ENCODE measurements at places on chromosomes 4 and X.
A peak's percentile ranks its signal among the peaks of the same experiment; 100 is the strongest.

DNA sequence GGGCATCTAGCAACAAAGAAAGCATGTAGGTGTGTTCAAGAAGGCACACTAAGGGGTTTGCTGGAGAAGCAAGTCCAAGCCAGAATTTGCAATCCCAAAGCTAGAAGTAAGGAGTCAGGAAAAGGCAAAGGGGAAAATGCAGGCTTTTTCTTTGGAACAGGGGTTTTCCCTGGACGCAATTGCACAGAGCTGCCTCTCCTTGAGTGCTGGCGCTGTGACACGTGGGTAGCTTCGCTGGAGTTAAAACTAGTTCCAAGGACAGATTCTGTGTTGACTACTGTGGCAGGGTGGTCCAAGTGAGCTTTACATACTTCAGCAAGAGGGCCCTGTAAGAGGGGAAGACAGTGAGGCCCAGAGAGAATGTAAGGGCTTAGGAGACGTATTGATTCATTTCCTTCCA, 277.1 kb downstream of the ADGRA3 start:
- DNase-seq, result no peak

DNA sequence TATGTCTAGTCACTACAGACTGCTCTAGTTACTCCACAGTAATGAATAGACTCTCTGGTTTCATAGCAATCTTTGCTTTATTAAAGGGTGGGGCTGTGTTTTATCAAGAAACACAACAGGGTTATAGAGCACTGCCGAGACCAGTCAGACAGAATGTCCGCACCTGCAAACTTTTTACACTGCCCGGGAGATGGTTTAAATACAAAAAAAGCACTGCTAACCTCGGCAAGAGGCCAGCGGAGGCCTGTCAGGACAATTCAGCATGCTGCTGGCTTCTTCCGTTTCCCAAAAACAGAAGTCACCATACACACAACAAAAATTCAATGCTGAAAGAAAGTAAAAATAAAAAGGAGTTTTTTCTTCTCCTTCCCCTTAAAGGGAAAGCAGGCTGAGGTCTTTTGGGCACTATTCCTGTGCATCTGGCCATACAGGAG, 67.4 kb downstream of the IRF2 start:
- DNase-seq, result no peak

GRCh38 chr4:74038425-74039314, at the start of gene CXCL3:
Gene CXCL3 (minus strand): TSS chr4:74038689. CDS start chr4:74038611, 78 bp downstream.
- DNase-seq, result peak; percentile 45

DNA sequence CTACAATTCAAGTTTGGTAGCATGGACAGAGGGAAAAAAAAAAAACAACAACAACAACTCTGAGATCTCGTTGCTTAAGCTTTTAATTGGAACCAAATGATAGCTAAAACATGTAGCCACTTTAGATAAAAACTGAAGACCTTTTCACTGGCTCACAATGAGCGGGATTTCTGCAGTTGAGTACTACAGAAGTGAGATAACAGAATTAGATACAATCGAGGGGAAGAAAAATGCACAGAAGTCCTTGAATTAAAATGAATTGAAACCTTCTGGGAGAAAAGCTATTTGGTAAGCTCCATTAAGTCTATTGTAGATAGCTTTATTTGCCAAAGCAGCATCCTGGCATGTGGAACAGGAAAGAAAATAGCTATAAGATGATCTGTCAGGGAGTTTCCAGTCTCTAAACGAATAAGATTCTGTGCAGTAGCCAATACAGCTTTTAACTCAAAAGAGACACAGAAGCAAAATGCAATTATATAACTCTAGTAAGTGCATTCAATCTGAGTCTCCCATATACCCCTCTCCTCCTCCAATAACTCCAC, 248.5 kb downstream of the ENOX2 start:
- no peak for DNase-seq

- DNase-seq, result no peak
Observed at GRCh38 chr4:35970366-35970960, 273.9 kb downstream of the ARAP2 start.

DNA sequence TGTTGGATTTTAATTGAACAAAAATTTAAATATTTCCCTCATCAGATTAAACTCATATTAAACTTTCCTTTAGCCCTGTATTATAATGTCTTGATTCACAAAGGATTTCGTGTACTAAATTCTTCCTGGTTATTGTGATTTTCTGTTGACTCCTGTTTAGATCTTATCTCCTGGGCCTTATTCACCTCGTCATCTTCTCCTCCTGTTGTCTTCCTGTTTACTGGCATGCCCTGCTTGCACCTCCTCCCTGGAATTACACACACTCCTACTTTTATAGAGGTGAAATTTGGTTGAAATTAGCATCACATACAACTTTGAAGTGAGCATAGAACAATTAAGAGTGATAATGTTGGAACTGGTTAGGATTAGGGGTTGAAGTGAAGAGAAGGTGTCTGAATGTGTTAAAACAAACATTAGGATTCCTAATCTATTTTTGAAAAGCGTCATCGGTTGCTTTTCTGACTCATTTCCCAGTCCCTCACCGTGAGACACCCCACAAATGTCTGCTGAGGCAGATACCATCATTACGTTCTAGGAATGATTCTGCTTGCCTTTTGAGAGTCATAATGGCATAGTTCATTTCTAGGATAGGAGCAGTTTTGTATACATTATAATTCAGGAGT, 32.5 kb downstream of the TLL1 start:
- no peak for DNase-seq

DNA sequence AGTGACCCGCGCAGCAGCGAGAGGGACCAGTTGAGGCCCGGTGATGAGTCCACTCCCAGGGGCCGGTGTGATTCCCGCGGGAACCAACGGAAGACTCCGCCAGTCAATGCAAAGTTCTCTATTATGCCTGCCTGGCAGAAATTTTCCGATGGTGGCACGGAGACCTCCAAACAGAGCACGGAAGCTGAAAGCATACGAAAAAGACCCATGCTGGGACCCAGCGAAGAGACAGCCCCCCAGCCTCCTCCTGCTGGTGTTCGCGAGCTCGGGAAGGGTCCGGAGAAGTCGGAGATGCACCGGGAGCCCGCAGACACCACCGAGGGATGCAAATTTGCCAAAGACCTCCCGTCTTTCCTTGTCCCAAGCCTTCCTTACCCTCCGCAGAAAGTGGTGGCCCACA, 71.7 kb downstream of the AASDH start:
- no peak for DNase-seq

DNA sequence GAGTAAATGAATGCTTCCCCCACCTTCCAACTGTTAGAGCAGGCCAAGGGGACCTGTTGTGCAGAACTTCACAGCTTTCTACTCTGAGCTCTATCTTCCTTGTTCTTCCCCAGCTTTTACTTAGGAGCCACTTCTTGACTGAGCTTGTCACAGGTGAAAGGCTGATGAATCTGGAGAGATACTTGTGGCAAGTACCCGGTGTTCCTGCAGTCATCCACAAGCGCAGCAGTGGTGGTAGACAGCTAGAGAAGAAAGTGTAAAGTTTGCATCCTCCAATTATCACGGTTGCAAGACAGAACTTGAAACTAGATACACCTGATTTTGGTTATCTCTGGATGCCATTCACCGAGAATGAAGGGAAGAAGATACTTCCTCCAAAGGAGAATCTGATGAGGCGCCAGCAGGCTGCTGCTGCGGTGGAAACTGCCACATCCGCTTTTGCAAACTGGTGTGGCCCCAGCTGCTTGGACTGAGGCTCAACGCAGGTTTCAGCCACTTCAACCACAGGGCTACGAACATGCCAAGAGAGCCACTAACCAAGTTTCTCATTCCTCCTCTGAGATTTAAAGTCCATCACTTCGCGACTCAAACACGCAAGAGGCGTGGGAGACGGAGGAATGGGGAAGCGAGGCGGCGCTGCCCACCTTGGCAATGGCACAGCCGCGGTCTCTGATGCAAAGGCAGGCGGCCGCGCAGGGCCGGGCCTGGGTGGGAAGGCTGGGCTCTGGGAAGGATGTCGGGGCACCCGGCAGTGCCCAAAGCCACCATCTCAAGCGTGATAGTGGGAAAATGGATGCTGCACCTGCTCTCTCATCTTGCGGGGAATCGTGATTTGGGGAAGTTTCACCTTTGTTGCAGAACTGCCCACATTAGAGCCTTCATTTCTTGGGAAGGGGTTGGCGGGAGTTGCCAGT, 1.3 kb upstream of the FHIP1A start:
- peak; percentile 47 for DNase-seq

- no peak for DNase-seq
Observed at GRCh38 chrX:101078716-101079598, at the start of gene TMEM35A. Gene TMEM35A (plus strand): TSS chrX:101078879. CDS start chrX:101079003, 124 bp downstream.

- DNase-seq, result no peak
Observed at GRCh38 chrX:75596178-75596577, 73.3 kb upstream of the ZDHHC15 start.

DNA sequence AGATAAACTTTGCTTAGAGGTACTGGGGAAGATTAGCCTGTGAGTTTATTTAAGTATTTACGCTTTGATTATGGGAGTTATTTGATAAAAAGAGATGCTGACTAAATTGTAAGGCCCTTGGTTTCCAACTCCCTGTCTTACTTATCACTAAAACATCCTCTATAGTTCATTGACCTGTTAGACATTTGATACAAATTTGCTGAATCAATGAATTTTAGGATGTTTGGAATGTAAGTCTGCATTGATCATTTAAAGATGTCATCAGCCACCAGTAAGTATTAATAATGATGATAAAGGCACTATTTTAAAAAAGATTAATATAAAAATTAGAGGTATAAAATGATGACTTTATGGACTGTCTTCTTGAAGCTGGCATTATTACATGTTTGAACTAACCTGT, 340.6 kb downstream of the SPRY1 start:
- no peak for DNase-seq

DNA sequence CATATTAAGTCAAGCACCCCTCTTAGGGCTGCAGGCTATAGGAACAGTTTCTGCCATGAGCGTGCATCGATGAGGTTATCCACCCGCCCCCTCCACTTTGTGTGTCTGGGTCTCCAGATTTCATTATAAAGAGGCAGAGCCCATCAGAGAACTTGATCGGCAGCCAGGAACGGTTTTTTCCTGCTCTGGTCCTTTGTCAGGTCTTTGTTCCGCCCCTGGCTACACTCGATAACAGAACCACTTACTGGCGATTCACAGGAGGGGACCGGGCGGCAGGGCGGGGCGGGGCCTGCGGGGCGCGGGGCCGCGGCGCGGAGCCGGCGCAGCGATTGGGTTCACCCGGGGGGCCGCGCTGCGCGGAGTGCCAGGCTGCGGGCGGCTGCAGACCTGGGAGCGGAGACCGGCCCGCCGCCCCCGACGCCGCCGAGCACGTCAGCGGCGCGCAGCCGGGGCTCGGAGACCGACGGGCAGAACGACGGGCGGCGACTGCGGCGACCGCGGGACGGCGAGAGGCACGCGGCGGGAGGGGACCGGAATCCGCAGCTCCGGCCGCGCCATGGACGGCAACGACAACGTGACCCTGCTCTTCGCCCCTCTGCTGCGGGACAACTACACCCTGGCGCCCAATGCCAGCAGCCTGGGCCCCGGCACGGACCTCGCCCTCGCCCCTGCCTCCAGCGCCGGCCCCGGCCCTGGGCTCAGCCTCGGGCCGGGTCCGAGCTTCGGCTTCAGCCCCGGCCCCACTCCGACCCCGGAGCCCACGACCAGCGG, at the start of gene SLC10A4:
TSS of gene SLC10A4 (plus strand) at position 338 of the 771 bp plus-strand sequence. CDS start at position 557, 219 bp downstream.
- no peak for DNase-seq
